Ovary (tissue), 10 donors: ENCODE measurements at places on chromosomes 16 and 17. TPM values are rescaled to one million over a fixed set of nuclear protein-coding genes. Genes with fewer than 3 reads are reported as not detected.

- no peaks in the 10 kb centered on the region for H3K4me1 ChIP-seq
- no peaks in the 10 kb centered on the region for H3K36me3 ChIP-seq
- no peak overlapping the region for H3K27ac ChIP-seq
Observed at GRCh38 chr16:56506941-56507340, 12.9 kb downstream of the BBS2 start.

- H3K4me1 ChIP-seq, result no peaks in the 10 kb centered on the region
- no peak overlapping the region for H3K4me3 ChIP-seq
- no peak for DNase-seq
Observed at GRCh38 chr16:62543516-62543915, 507.3 kb upstream of the CDH8 start.

GCGR gene
- not detected for total RNA-seq

DNA sequence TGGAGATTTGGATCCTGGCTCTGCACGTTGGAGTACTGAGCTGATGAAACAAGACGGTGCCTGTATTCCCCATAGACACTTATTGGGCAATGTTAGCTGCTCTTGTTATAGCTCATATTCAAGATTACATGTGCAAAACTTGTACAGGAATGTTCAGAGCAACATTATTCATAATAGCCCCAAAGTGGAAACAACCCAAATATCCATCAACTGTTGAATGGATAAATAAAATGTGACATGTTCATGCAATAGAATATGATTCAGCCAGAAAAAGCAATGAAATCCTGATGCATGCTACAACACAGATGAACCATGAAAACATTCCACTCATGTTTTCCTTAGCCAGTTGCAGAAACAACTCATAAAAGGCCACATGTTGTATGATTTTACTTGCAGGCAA lies 5.7 kb upstream of the SDR42E1 start:
- no peak for DNase-seq
- no peak overlapping the region for H3K4me3 ChIP-seq
- no peaks in the 10 kb centered on the region for H3K36me3 ChIP-seq
- H3K27me3 ChIP-seq, result no peaks in the 10 kb centered on the region
- H3K4me1 ChIP-seq, result no peaks in the 10 kb centered on the region

NT5C3B gene
- 45.3 TPM for total RNA-seq

TAC4 gene
- not detected for total RNA-seq

- H3K27me3 ChIP-seq, result no peaks in the 10 kb centered on the region
- H3K27ac ChIP-seq, result no peak overlapping the region
- no peaks in the 10 kb centered on the region for H3K36me3 ChIP-seq
- H3K4me1 ChIP-seq, result no peaks in the 10 kb centered on the region
- H3K4me3 ChIP-seq, result no peak overlapping the region
Observed at GRCh38 chr17:49525831-49526741, 31.0 kb downstream of the NGFR start.
